Sciatic nerve (tissue), 2 donors: ENCODE measurements at places on chromosomes 16 and 17.

GRCh38 chr17:57589151-57590034, 155.7 kb downstream of the CCDC182 start:
- no peak for DNase-seq

GRCh38 chr17:79400989-79401703, 209.7 kb downstream of the RBFOX3 start:
- peak; percentile 84 for DNase-seq

DNA sequence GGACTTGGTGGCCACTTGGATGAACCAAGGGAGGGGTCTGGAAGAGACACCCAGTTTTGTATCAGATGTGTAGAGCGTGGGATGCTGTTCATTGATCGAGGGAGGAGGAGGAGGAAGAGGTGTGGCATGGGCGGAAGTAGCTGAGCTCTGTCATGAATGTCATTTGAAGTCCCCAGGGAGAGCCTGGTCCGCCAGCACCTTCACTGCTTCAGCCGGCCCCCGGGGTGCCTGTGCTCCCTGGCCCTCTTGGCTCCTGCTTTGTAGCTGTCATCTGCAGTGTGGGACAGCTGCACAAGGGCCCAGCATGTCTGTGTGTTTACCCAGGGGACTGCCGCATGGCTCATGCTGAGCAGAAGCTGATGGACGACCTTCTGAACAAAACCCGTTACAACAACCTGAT, 75.4 kb upstream of the RBL2 start:
- DNase-seq = no peak

DNA sequence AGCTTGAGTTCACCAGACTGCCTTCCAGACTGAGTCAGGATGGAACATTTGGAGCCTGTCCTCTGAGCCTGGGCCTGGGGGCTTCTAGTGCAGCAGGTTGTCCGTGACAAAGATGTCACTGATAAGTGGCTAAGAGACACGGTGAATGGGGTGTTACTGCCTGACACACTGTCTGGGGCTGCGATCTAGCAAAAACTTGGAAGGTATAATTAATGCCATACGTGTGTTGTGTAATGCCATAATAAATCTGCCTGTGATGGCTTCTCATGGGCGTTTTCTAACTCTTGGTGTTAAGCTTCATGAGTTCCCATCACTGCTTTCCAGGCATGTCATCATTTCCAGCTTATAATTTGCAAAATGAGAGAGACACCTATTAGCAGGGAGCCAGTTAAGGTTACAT, 215.4 kb downstream of the UTP18 start:
- DNase-seq = no peak

DNA sequence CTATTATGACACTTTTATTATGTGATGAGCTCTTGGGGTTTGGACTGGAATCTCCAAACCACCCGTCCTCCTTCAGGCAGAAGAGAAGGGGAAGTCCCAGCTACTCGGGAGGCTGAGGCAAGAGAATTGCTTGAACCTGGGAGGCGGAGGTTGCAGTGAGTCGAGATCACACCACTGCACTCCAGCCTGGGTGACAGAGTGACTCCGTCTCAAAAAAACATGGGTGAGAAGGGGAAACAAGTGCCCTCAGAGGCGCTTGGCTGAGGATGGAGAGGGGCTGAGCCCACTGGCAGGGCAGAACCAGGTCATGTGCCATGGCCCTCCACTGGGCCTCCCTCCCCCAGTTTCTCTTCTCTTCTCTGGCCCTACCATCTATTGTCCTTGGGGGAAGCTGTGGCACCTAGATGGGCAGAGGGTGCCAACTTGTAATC, 120.9 kb upstream of the SMURF2 start:
- DNase-seq = peak; percentile 38

- DNase-seq = no peak
Measured at GRCh38 chr16:80025236-80025635, 424.7 kb upstream of the MAF start.

- no peak for DNase-seq
Measured at GRCh38 chr17:57782062-57782490, 37.0 kb upstream of the CCDC182 start.

DNA sequence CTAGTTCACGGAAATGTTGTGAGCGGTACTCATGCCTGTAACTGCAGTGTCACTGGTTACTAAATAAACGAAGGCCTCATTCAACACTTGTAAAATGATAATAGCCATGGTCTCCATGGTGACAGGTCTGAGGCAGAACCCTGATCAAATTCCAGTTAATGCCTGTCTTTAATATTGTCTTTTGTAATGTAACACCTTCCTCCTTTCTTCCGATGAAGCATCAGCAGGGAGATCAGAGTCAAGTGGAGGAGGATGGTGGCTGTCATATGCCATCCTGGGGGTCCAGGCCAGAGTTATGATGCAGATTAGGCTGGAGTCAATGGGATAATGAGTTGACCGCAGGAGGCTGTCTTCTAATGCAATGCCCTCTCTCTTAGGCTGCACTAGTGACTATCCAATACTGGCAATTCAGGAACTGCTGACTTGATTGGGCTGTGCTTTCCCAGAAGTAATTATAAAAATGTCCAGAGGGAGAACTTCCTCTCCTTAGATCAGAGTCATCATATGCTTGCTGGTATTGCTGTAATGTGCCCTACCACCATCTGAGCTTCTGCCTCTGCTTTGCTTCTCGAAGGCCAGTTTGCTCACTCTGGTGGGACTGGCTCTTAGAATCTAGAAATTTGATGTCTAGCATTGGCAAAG, 419.1 kb downstream of the CA10 start:
- no peak for DNase-seq

GRCh38 chr17:81240761-81241160, 1.6 kb downstream of the NDUFAF8 start:
- no peak for DNase-seq

- DNase-seq = no peak
Measured at GRCh38 chr17:35183332-35183731, 10.9 kb downstream of the SLC35G3 start.

DNA sequence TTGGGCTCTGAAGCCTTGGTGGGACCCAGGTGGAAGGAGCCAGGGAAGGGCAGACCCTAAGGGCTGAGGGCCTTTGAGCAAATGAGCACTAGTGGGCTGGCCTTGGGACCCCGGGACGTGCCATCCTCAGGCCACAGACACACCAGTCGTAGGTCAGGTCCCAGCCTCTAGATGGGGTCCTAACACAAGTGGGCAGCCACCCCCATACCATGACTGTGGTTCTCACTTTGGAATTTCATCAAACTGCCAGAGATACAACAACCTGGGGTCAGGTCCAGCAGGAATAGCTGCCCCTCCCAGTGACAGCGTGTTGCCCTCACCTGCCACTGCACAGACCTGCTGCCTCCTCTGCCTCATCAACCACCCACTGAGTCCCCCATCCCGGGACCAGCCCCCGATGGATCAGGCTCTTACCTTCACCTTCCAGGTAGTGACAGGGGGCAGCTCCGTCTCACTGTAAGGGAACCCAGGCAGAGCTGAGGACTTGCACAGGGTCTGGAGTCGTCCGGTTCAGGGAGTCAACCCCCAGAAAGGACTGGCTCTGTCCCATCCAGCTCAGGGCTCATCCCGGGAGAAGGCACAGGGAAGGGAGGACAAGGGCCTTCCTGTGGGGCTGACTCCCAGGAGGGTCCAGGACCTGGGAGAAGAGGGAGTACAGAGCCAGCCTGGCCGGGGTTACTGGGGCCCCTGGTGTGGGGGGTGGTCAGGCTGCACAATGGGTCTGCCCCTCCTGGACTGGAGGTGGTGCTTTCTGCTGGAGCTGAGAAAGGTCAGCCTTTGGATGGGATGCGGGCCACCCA, 40.0 kb downstream of the LGALS9 start:
- no peak for DNase-seq

DNA sequence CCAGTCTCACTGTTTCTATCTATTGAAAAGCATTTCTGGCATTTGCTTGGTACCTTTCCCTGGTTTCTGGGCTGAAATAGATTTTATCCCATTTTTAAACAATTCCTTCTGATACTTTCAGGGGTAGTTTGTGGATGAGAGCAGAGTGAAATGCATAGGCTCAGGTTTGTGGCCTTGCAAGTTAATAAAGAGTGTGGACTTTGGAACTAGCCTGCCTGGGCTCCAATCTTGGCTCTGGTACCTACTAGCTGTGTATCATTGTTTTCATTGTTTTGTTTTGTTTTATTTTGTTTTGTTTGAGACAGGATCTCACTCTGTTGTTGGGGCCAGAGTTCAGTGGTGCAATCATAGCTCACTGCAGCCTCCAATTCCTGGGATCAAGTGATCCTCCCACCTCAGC, 175.5 kb downstream of the PRKCB start:
- DNase-seq = no peak

- no peak for DNase-seq
Measured at GRCh38 chr17:45123930-45124796, 8.2 kb downstream of the PLCD3 start.

DNA sequence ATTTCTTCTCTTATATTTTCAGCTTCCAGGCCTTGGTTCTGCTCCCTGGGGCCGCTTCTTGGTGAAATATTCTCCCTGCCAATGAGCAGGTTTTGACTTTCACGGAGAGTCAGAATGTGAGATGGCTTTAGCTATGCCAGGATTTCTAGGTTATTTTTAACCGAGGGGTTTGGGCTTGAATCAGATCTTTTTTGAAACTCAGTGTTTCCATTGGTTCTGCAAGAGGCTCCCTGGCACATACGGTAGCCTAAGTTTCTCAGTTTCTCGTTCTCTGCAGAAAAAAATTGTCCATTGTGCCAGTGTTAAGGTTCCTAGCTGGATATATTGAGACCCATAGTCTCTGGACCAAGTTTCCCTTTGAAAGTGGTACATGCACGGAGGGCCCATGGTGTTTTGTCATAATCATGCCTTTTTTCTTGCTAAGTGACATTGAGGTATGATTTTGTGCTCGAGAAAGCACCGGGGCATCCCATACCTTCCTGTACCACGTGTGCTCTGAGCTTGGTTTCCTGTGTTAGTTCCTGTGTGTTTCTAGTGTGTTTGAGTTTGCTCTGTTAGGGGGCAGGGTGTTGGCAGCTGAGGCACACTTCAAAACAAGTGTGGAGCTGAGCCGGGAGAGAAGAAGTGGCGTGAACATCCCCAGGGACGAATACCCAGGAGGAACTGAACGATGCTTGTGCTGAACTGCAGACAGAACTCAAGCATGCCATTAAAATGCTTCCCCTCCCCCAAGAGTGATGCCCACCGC, 127.2 kb downstream of the HS3ST3B1 start:
- no peak for DNase-seq

DNA sequence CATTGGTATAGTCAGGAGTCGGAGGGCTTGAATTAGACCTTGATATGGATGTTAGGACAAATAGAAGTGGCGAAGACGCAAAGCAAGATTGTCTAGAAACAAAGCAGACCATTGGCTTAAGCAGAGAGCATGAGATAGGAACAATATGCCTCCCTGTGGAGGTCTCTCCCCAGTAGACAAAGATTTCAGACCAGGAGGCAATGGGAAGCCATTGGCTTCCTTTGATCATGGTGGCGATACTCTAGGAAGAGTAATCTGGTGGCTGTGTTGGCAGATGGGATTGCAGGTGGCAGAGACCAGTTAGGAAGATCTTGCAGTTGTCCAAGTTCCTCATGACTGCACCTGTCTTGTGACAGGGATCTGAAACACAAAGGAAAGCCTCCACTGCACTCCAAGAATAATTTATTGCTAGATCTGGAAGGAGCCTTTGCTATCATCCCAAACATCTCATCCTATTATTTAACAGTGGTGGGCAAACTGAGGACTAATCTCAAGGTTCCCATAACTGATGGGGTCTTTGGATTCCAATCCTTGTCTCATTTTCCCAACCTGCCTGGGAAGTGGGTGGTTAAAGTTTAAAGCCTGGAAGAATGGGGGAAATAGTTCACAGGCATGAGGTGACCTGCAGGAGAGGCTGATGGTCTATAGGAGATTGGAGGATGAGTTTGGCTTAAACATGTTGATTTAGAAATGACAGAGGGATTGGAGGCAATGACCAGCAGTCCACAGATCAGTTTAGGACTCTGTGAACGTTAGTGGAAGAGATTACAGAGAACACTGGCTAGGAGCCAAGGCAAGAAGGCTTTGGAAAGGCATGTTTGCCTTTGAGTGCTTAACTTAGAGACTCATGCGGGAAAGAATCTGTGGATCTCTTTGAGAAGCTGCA, 37.0 kb downstream of the HLF start:
- no peak for DNase-seq

- DNase-seq = no peak
Measured at GRCh38 chr16:69270831-69271230, 40.3 kb upstream of the VPS4A start.

DNA sequence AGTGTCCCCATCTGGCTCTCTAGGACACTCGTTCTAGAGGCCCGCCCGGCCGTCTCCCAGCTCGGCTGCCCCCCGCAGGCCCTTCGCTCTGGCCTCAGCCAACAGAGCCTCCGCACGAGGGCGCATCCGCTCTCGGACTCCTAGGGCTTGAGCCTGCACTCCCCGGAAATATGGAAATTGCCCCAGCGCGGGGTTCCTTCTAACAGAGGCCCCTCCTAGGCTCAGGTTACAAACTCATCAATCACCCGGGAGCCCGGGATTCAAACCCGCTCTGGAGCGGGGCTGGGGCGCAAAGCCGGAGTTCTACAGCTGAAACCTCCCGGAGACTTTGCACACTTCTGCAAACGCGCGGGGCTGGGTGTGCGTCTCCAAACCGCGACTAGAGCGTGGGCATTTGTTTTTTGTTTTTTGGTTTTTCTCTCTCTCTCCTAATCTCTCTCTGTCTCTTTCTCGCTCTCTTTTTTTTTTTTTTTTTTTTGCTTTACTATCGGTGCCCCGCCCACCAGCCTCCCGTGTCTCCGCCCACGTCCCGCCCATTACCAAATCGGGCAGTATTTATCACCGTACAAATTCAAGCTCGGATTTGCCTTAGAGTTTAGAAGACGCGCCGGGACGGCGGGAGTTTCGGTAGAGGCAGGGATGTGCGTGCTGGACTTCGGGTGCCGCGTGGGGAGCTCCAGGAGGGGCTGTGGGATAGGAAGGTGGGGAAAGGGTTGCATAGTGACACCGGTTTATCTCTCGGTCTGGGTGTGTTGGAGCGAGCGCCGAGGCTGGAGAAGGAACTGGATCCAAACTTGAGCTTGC, 2.4 kb upstream of the FOXL1 start:
- peak; percentile 91 for DNase-seq

DNA sequence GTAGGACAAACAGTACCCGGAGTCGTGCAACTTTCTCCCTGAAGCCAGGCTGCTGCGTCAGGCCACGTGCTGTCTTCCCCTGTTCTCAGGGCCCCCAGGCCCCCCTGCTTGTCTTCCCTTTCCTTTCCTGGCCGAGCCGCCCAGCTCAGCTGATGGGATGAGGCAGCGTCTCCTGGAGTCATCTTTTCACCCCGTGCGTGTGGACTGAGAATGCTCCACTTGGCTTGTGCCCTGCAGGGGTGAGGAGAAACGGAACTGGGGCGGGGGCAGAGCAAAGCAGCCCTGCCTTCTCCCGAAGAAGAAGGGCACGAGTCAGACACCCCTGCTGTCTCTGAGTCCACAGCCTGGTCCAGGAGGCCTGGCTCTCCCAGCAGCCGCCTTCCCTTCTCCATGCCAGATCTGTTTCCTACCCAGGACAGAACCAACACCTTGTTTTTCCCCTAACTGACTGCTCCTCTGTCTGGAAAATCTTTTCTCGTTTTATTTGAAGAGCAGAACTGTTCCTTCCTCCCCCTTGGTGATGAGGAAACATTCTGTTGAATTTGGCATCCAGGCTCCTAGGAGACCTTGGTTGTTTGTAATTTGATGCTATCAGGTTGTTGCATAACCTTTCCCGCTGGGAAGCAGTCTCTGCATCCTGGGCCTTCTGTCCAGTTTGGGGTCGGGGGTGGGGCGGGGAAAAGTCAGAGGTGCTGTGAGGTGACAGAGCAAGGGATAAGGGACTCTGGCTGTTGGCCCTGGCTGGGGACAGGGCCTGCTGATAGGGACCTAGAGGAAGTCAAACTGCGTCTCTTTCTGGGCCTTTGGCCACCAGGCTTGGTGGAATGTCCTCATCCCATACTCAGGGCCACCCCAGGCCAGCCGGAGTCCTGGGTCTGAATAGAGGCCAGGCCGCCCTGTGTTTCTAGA, 78.8 kb downstream of the WIPI1 start:
- DNase-seq = peak; percentile 94
